HS-27A (cell line): ENCODE measurements at places on chromosomes 13 and 19.

- DNase-seq, result no peak
Observed at GRCh38 chr13:71870100-71870499, 3.1 kb upstream of the DACH1 start.

GRCh38 chr13:65378484-65378883, 1851.7 kb downstream of the PCDH9 start:
- no peak for DNase-seq

DNA sequence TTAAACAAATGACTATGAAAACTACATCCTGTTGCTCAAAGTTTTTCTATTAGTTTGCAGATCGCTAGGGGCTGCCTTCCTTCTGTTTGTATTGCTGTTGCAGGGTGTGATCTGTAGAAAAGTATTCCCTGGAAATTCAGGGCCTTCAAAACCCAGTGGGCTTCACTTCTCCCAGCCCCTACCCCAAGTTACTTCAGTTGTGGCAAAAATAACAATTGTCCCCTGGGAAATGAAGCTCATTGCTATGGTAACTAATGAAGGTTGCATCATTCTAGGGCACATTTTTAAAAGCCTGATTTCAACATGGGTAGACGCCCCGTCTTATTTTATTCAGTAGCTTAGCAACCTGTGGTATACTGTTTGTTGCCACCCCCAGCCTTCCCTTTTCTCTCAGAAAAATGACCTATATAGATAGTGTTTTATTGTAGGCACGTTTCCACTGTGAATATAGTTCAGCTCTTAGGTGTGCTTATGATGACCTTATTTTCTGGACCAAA, 60.9 kb downstream of the WDFY2 start:
- no peak for DNase-seq

GRCh38 chr13:95924389-95924994, 128.7 kb downstream of the UGGT2 start:
- DNase-seq, result peak; percentile 26

DNA sequence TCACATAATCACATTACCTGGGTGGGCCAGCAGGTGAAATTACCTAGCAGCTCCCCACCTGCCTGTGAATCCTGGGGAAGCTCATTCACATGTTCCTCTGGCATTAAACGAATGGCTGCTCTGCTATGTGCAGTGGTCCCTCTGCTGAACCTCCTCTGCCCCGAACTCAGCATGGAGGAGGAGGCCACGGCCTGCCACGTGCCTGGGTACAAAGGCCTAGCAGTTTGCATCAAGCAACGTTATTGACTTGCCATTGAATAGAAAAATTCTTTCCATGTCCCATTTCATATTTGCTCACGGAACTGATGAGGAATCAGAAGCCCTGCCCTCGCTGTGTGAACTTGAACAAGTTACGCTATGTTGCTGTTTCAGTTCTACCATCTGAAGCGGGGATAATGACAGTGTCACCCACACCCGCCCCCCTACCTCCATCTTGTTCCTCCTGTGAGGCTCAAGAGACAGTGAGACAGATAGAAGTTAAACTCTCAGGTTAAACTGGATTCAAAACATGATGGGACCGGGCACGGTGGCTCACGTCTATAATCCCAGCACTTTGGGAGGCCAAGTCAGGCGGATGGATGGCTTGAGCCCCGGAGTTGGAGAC, 25.3 kb downstream of the SLC7A1 start:
- DNase-seq, result no peak

DNA sequence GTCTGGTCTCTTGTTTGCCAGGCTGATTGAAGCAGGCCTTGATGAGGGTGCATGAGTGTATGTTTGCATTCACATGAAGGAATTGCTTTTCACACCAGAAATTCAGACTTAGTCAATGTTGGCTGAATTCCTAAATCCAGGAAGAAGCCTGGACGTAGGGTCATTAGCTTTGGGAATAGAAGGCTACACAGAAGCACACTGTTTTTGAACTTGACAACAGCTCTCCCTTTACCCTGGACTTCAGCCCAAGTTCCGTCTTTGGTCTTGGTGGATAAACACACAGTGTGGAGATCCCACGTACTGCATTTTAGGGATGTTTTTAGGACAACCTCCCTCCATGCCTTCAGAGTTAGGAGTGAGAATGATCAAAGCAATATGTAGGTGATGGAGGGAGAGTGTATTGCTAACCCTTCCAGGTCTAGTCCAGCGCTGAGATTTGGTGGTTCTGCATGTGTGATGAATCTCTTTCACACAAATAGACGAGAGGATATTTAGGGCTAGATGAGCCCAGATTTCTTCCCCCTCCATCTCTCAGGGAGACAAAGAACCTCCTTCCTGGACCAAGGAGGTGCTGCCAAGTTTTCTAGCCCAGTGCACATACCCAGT, 22.8 kb downstream of the TM6SF2 start:
- DNase-seq, result no peak

GRCh38 chr13:42615691-42616090, 41.7 kb downstream of the TNFSF11 start:
- no peak for DNase-seq

- DNase-seq, result no peak
Observed at GRCh38 chr13:38763446-38764381, 76.8 kb downstream of the FREM2 start.

GRCh38 chr13:41458187-41458760, 924 bp downstream of the RGCC start:
- DNase-seq, result no peak

DNA sequence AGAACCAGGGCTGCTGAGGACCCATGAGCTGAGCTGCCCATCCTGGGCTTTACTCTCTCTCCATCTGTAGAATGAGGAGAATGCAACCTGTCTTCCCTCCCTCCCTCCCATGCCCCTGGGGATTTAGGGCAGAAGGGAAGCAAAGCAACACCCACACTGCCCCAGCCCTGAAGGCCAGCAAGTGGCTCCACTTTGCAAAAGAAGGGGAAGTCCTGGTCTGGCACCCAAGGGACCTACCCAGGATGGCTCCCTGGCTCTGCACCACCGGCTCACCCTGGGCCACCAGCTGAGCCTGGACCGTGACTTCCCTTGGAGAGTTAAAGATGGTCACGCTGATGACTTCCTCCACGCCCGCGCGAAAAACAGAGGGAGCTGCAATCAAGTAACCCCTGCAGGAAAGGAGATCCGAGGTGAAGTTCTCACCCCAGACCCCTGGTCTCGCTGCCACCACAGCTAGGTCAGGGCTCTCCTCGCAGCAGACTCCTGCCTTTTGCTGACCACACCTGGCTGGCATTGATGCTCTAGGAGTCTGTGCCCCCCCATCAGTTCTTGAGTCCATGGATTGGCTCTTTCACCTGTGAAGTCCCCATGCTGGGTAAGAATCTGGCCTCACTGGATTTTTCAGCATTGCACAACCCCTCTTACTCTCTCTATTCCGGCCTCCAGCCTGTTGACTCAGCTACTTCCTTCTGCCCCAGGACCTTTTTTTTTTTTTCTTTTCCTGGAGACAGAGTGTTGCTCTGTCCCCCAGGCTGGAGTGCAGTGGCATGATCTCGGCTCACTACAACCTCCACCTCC, 4.6 kb downstream of the CPAMD8 start:
- DNase-seq, result no peak

DNA sequence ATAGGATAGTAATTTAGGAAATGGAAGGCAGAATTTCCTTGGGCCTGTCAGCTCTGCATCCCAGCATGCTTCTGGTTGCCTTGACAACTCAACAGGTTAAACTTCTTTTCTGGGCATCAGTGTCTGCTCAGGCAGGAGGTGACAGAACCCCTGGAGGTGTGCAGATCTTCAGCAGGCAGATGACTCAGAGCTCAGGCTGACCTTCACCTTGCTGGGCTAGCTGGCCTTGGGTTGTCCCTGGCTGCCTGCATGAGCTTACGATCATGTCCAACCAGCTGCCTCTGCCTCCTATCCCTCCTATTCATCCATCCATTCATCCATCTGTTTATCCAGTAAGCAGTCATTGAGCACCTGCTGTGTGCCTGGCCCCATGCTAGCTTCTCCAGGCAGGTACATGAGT, 81.2 kb upstream of the KCTD15 start:
- DNase-seq, result no peak

- no peak for DNase-seq
Observed at GRCh38 chr19:4327252-4327876, 11.3 kb downstream of the STAP2 start.

DNA sequence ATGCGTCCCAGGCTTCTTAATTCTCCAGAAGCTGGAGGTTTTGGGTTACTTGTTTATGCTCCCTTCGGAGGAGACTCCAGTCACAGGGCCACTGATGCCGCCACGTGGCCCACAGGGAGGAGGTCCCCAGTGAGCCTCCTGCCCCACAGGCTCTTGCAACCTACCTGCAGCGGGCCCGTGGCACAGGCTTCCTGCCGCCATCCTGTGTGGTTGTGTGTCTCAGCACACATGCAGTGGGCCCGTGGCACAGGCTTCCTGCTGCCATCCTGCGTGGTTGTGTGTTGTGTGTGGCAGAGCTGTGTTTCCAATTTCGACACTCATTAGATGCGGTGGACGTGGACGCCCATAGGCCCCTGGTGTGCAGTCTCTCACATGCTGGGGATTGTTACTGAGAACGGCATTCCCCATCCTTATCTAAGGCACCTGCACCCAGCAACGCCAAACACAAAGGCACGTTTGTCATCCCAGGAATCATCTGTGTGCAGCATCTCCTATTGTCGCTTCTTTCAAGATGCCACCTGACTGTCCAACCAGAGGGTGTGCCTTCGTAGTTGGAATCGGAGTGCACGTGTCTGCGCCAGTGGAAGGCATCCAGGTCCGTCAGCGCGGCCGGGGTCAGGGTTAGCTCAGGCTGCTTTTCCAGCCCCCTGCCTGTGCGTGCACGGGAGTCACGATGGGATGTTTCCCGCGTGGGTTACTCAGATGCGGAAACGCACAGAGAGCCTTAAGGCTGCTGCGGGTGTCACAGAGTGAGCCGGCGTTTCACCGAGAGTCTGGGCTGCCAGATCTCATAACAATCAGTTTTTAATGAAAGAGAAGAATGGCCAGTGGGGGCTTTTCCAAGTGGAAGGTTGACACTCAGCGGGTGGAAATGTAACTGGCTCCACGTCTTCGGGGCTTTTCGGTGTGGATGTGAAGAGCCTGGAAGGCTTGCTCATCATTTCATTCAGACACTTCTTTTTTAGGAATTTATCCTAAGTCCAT, 119.8 kb downstream of the ATP11A start:
- DNase-seq, result no peak

DNA sequence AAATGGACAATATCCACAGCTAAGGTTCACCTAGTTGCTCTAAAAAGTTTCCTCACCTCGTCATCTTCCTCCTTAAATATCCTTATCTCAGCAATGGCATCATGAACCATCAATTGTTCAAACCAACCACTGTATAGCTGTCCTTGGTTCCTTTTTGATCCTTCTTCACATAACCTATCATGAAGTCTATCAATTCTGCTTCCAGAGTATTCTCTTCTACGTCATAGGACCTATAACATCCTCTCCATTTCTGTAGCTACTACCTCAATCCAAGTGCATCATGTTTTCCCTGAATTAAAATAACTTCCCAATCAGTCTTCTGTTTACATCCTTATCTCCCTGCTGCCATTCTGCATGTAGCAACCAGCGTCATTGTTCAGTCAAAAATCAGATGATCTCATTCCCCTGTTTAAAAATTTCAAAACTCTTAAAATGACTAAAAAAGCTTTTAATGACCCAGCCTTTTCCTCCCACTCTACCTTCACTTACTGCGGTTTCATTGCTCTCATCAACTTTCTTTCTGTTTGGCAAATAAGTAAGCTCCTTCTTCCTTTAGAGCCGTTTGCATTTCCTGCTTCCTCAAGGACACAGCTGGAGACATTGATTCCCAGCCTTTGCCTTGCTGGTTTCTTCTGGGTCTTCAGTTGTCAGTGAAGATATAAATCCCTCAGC, 223.9 kb upstream of the MIR17HG start:
- DNase-seq, result no peak

- DNase-seq, result no peak
Observed at GRCh38 chr19:13938301-13939064, at the start of gene PODNL1. PODNL1 (minus strand) TSS chr19:13938417; CDS start chr19:13938181, 236 bp downstream.

GRCh38 chr19:55626350-55626749, 2.0 kb upstream of the ZNF784 start:
- no peak for DNase-seq
